ENCODE measurements at places on chromosomes 3 and 15.
A peak's percentile ranks its signal among the peaks of the same experiment; 100 is the strongest.

GRCh38 chr3:128170866-128171516 is 17.7 kb downstream of the EEFSEC start:
- DNase-seq, result peak; percentile 59

- no peak for DNase-seq
Observed at GRCh38 chr15:53658827-53659555, 100.5 kb downstream of the WDR72 start.

- no peak for DNase-seq
Observed at GRCh38 chr3:124965413-124965812, 30.9 kb upstream of the MUC13 start.

- no peak for DNase-seq
Observed at GRCh38 chr3:74693696-74694393, 79.4 kb upstream of the CNTN3 start.

GRCh38 chr3:196660381-196661166 is 21.1 kb downstream of the NRROS start:
- no peak for DNase-seq

GRCh38 chr3:45496555-45496954 is 98.0 kb upstream of the LIMD1 start:
- DNase-seq, result peak; percentile 30

GRCh38 chr15:70588613-70589012 is 174.7 kb downstream of the UACA start:
- no peak for DNase-seq

DNA sequence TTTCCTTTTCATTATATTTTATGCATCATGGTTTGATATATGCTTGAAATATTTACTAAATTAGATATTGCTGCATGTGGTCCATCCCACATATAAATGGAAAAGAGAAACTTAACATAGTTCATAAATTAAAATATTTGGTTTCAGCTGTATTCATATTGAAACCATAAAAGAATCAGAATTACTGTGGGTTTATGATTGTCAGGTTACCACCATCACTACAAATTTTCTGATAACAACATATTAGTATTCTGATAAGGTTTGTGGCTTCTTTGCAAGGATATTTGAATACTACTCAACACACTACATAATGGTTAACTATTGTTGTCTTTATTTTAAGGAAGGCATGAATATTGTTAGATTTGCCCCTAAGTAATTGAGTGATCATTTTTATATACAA is 235.5 kb downstream of the UBE2E2 start:
- no peak for DNase-seq

All from muscle of back (tissue), 13 donors.